ENCODE measurements at places on chromosomes 5 and 9.

- DNase-seq: no peak
Measured at GRCh38 chr5:45532826-45533624, 163.2 kb downstream of the HCN1 start.

GRCh38 chr9:72299017-72299603, 65.9 kb downstream of the ZFAND5 start:
- no peak for DNase-seq

DNA sequence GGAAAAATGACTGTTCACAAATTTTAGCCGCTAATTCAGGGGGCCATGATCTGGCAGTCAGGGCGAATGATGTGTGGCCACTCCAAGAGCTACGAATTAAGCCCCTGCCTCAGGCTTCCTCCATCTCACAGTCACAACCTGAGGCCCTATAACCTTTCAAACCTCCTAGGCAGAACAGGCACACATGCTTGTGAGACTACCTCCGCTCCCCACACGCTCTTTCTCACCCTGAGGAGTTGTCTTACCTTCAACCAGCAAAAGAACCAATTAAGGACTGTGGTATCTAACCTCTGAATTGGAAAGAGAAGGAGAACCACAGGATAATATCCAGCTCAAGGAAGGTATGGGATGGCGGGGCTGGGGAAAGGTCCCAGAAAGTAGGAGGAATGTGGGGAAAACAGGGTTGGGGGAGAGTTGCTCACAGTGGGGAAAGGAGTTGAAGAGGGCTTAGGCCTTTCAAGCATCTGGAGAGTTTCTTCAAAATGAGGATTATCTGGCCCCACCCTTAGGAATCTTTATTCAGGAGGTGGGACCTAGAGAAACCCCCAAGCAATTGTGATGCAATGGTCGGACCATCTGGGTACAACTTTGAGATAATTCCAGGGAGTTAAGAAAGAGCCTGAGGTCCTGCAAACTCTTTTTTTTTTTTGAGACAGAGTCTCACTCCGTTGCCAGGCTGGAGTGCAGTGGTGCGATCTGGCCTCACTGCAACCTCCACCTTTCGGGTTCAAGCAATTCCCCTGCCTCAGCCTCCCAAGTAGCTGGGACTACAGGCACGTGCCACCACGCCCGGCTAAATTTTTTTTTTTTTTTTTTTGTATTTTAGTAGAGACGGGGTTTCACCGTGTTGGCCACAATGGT, 5.5 kb downstream of the PCDH1 start:
- no peak for DNase-seq

DNA sequence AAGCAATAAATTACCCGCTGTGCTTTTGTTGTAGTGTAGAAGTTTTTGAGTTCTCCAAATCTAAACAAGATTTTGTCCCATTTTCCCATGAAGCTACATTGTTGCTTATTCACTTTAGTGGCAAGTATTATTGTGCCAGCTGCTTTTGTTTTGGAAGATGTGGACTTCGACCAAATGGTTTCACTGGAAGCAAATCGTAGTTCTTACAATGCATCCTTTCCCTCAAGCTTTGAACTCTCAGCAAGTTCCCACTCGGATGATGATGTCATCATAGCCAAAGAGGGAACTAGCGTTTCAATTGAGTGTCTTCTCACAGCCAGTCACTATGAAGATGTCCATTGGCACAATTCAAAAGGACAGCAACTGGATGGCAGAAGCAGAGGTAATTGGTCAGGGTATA, 10.9 kb downstream of the MFAP3 start:
- no peak for DNase-seq

- no peak for DNase-seq
Measured at GRCh38 chr5:76145945-76146344, 62.8 kb downstream of the SV2C start.

Measured in stimulated activated CD4-positive, alpha-beta T cell treated with anti-CD3 and anti-CD28 coated beads, Interleukin-1b, Interleukin-23, amount 100 ng/mL, for 1 hour (primary cell).